A549 treated with Hydrocortisone at 1 μM for 4 hours (cell line): ENCODE measurements at places on chromosomes 7 and 10. TPM values are rescaled to one million over a fixed set of nuclear protein-coding genes. Genes with fewer than 3 reads are reported as not detected.

SYNPO2L gene
- total RNA-seq, result 0.03 to 0.30 TPM (median 0.08 TPM) in 3 of 5 replicates, not detected in the others

CTNNA3 gene
- not detected in 5 replicates for total RNA-seq

FAM25G gene
- total RNA-seq, result 0.85 to 1.5 TPM (median 1.1 TPM) in 3 of 5 replicates, not detected in the others

CLCN1 gene
- total RNA-seq, result 0.03 to 0.07 TPM (median 0.03 TPM) in 3 of 5 replicates, not detected in the others

LOXL4 gene
- 1.1 to 1.5 TPM (median 1.5 TPM) in 5 replicates for total RNA-seq

PODXL gene
- total RNA-seq, result 28.7 to 56.2 TPM (median 40.1 TPM) in 5 replicates

RADIL gene
- 1.1 to 2.7 TPM (median 2.0 TPM) in 5 replicates for total RNA-seq

KCP gene
- total RNA-seq, result 0.15 to 0.25 TPM (median 0.17 TPM) in 4 of 5 replicates, not detected in the other

FOXP2 gene
- total RNA-seq, result not detected in 5 replicates

EGR2 gene
- total RNA-seq, result 0.21 to 0.52 TPM (median 0.28 TPM) in 5 replicates

FEZF1 gene
- not detected in 5 replicates for total RNA-seq

CYP26C1 gene
- not detected in 5 replicates for total RNA-seq

CPEB3 gene
- 0.26 to 0.40 TPM (median 0.33 TPM) in 5 replicates for total RNA-seq

STRIP2 gene
- total RNA-seq, result 4.9 to 7.1 TPM (median 6.1 TPM) in 5 replicates

KLLN gene
- total RNA-seq, result 0.43 to 0.80 TPM (median 0.56 TPM) in 5 replicates

PAX4 gene
- not detected in 5 replicates for total RNA-seq

OR2A5 gene
- total RNA-seq, result not detected in 5 replicates

WDFY4 gene
- total RNA-seq, result 0.05 TPM in 1 of 5 replicates, not detected in the others

PTER gene
- total RNA-seq, result 11.5 to 20.2 TPM (median 16.1 TPM) in 5 replicates
